Fibroblast of the aortic adventitia (primary cell): ENCODE measurements at places on chromosomes 3 and 15. TPM values are rescaled to one million over a fixed set of nuclear protein-coding genes. Genes with fewer than 3 reads are reported as not detected.

The ERICH6 gene
- 0.18 and 0.41 TPM in 2 replicates for total RNA-seq

The DNASE1L3 gene
- not detected in 2 replicates for total RNA-seq

The SPATA12 gene
- 0.09 TPM in 1 of 2 replicates, not detected in the other for total RNA-seq

The GOLGA8S gene
- total RNA-seq = under 0.01 TPM in 1 of 2 replicates, not detected in the other

The TICRR gene
- total RNA-seq = 0.33 and 8.8 TPM in 2 replicates

The PRKAR2A gene
- 33.9 and 43.4 TPM in 2 replicates for total RNA-seq

The EPHB3 gene
- total RNA-seq = 2.5 and 4.7 TPM in 2 replicates

The ILDR1 gene
- not detected in 2 replicates for total RNA-seq

The SLCO2A1 gene
- under 0.01 and 0.16 TPM in 2 replicates for total RNA-seq

The SLC9A9 gene
- total RNA-seq = 23.8 and 32.8 TPM in 2 replicates

The NEK11 gene
- 15.3 and 82.0 TPM in 2 replicates for total RNA-seq

The GNAI2 gene
- 195 and 203 TPM in 2 replicates for total RNA-seq

The NTRK3 gene
- total RNA-seq = 7.0 and 19.6 TPM in 2 replicates

The CCDC33 gene
- total RNA-seq = 0.09 TPM in 1 of 2 replicates, not detected in the other

The STAC gene
- 2.1 and 14.8 TPM in 2 replicates for total RNA-seq

The ANKRD34C gene
- total RNA-seq = not detected in 2 replicates

The HIGD2B gene
- not detected in 2 replicates for total RNA-seq

The ATP13A5 gene
- total RNA-seq = not detected in 2 replicates
